ENCODE measurements at places on chromosomes 1 and 21. TPM values are rescaled to one million over a fixed set of nuclear protein-coding genes. Genes with fewer than 3 reads are reported as not detected.

- DNase-seq, result no peak
Observed at GRCh38 chr1:246647113-246647512, 77.1 kb upstream of the SCCPDH start.

The TDRD5 gene
- total RNA-seq, result not detected

DNA sequence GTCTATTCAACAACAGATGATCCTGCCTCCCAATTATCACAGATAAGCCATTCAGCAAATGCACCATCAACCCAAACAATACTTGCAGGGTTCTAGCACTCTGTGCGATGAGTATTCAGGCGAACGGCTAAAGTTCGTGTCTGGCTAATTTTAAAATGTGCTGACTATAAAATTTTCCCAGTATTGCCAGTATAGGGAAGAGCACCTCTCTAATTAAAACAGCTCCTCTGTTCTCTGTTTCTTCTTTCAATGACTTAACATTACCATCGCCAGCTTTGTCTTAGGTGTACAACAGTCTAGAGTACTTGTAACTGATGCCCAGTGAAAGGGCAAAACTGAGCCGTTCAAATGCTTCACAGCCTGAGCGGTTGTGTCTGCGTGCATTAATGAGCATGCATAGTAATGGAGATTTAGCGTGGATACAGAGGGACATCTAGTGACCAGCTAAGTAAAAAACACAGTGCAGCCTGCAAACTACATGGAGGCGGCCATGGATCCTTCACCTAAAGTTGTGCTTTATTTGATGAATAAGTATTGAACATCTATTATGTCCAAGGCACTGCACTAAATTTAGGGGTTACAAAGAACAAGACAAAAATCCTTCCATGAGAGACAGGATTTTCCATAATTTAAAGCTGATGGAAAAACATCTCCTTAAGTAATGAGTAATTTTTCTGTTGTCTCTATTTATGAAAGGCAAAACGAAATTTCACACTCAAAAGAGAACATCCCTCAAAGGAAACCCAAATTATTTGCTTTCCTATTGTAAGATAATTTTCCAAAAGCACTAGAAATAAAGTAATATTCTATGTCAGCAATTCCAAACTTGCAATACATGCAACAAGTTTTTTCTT lies 120.0 kb downstream of the SETD4 start:
- no peak for DNase-seq

DNA sequence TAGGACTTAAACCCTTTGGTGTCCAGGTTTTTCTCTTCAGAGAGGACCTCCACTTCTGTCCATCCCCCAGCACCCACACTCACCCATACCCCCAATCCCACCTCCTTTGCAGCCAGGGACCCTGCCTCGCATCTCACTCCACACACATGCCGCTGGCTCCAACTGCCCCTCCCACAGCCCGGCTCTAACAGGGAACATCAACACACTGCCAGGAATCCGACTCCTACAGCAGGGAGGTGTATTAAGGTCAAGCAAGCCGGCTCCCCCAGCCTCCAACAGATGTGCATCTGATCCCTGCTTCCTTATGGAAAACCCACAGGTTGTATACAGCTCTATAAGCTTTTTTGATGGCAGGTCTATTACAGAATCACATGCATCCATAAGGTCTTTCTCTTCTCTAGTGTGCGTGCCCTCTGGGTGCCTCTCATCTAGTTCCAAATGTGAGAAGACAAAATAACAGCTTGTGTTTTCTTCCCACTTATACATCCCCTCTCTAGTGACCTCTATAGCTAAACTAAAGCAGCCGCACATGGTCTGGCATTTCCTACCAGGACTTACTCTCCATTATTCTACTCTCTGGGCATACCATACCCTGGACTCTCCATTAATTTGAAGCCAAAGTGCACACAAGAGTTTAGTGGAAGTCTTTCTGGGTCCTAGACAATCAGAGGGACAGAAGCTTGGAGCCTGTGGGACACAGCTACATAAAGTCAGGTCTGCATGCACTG lies 16.3 kb downstream of the PIK3C2B start:
- no peak for DNase-seq

GRCh38 chr1:89588480-89588879 lies 44.4 kb upstream of the LRRC8C start:
- no peak for DNase-seq

The MX2 gene
- total RNA-seq, result 0.75 TPM

GRCh38 chr1:1955621-1956094 lies 36.6 kb upstream of the TMEM52 start:
- DNase-seq, result no peak

Measured in left lobe of liver (tissue), 2 donors.